ENCODE measurements at places on chromosomes 6 and 20.

DNA sequence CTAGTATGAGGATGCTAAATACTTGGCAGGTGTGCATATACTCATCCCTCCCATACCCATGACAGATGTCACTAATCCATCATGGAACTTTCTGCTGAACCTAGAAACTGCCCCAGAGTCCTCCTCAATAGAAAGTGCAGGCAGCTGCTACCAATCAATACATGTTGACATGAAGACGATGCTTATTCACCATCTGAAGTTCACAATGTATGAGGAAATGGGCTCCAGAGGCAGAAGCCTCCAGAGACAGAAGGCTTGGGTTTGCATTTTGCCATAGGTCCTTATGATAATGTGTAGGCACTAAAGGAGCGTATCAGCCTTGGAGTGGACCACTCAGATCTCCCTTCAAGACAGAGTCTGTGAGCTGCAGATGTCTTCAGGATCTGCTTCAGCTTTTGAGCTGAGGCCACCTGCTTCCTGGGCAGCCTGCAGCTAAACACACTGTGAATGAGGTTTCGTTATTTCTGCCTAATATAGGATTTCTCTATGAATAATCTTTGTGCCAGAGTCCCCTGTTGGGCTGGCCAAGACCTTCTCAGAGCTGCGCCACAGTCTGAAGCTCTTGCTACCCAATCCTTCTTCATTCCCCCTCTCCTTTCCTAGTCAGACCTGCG lies 7.5 kb upstream of the KIAA1755 start:
- no peak for DNase-seq

- DNase-seq, result no peak
These were observed 119.9 kb downstream of the UST start for GRCh38 chr6:148866657-148867268.

DNA sequence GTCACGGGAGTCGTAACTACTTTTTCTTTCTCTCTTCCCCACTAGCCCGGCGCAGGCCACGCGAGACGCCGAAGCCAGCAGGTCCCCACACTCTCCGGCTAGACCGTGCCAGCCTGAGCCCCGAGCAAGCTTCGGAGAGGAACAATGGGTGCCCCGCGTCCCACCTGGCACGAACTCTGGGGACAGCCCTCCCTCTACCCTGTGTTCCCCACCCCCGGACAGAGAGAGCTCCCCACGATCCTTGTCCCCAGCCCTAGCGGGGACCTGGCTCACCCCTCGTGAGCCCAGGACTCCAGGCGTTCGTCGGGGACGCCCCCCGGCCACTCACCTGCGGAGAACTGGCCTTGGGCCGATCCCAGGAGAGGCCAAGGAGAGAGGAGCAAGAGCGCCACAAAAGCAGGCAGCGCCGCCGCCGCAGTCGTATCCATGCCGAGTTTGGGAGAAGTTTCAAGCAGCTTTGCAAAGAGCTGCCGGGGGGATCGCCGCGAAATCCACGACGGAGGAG lies 416 bp downstream of the PTPRK start:
- DNase-seq, result no peak

DNA sequence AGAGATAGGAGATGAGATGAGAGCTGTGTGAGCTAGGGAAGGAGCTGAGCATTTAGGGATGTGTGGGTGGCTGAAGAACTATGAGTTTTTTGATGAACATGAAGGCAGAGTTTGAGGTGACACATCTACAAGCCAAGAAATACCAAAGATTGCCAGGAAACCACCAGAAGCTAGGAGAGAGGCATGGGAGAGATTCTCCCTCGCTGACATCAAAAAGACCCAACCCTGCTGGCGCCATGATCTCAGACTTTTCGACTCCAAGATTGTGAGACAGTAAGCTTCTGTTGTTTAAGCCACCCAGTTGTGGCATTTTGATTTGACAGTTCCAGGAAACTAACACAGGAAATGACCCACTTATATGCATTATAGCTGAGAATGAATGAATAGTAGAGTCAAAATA lies 790.9 kb downstream of the TFAP2A start:
- no peak for DNase-seq

DNA sequence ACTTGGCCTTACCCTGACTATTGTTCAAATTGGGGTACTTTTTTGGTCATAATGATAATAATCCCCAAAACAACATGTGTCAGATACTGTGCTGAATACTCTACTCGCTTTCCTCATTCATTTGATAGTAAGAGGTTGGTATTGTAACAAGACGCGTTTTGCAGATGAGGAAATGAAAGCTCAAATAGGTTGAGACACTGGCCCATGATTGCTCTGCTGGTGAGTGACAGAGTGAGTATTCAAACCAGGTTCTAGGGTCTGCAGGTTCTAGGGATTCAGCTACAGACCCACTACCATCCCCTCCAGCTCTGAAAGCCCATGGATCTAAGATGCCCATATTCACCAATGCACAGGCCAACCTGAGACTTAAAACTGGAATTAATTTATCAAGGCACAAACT lies 1.3 kb upstream of the ENPP4 start:
- no peak for DNase-seq

GRCh38 chr6:88208726-88209125 lies 42.6 kb upstream of the CNR1 start:
- no peak for DNase-seq

DNA sequence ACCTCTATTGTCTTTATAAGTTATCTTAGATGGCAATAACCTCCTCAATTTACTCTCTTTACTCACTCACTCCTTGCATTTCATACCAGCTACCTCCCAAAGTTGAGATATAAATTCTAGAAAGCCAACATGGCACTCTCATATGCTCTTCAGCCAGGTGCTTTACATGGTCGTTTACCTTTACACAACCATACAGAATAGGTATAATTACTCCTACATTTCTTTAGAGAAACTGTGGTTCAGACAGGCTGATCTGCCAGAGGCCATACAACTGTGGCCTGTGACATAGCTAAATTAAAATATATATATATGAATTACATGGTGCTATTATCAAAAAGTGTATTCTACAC lies 45.7 kb downstream of the HBS1L start:
- no peak for DNase-seq

DNA sequence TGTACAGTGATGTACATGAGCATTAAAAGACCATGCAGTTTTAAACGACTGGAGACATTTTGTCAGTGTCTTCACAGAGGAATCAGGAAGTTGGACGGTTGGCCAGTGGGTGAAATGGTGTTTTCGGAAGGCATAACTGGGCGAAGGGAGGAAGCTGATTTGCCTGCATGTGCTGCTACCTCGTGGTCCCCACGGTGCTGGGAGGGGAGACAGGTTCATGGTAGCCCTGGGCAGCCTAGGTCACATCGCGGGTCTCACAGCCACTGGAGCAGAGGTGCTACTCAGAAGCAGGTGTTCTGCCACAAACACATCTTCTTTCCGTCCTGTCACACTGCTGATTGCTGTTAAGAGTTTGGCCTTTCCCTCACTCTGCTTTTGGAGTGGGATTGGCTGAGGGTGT lies 35.2 kb downstream of the HIVEP1 start:
- no peak for DNase-seq

DNA sequence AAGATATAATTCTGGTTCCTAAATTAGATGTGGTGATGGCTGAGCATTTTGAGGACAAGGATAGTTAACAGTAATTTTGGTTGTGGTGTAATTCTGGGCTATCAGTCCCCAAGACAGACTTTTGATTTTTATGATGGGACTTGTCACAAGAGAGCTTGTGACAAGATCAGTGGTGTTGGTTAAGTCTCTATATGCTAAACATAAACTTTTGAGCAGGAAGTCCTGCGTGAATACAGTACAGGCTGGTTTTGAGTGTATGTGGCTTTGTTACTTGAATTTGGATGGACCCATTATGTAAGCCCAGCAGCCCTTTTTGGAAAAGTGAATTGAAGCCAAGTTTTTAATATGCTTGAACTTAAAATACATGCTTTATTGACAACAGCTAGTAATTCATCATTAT lies 38.9 kb downstream of the HECA start:
- DNase-seq, result no peak

DNA sequence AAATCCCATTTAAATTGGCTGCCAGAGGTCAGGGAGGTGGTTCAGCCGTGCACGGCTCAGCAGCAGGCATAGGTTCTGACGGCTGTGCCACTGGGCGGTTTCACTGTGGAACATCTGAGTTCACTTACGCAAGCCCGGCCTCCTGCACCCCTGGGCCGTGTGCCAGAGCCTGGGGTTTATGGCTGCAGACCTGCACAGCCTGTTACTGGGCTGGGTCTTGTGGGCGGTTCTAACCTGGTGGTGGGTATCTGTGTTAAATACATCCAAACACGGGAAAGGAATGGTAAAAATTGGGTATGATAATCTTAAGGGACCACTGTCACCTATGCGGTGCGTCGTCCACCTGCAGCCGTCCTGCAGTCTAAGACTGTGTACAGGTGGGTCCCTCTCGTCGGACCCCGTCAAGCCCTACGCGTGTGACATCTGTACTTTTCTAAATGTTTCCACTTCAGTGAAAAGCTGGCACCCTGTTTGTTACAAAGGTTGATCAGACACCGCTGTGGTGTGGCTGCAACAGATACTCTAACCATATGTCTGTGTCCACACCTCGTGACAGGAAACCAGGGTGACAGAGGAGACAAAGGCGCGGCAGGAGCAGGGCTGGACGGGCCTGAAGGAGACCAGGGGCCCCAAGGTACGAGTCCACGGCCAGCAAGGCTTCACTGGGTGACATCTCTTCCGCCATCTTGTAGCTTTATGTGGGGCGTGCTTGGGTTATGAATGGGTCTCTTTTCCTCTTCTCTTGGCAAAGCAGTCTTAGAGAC lies 21.5 kb downstream of the COL9A3 start:
- DNase-seq, result no peak

DNA sequence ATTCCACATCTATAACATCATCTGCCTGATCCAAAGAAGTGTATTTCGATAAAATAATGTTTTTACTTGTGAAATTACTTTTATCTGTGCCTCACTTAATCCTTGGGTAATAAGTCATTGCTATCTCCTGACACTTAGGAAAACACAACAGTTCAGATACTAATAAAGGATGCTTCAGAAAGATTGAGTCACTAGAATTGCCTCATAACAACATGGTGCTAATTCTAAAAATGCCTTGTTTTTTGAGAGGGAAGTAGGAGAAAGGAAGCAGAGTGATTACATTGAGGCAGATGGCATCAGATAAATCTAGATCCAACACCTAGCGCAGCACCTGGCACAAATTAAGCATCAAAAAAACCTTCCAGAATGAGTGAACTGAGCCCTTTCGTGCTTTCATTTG lies 69.0 kb downstream of the NCOA7 start:
- DNase-seq, result no peak

DNA sequence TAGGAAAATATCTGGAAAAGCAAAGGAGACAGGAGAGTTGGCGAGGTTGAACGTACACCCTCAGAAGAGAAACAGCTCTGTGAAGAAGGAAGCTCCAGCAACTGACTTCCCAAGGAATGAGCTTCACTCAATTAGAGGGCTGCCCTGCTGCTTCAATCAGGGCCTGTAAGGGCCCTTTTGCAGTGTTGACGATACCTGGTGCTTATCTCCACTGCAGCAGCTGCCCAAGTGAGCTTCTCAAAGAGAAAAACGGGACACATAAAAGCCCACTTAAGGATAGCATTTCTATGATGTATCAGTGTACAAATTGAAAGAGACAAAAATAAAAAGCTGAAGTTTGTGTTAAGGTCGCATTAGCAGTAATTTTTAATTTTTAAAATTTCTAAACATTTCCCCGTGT lies 16.4 kb downstream of the SEC63 start:
- no peak for DNase-seq

DNA sequence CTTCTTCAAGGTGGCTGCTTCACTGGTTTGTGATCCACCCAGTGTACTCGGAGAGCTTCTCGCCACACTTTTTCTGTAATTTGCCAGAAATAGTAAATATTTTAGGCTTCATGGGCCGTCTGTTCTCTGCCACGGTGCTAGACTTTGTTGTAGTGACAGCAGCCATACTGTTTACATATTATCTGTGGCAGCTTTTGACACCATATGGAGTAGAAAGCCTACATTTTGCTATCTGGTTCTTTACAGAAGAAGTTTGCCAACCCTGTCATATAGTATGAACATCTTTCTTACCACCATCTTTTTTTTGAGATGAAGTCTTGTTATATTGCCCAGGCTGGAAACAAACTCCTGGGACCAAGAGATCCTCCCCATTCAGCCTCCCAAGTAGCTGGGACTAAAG lies 32.5 kb downstream of the FAM209B start:
- no peak for DNase-seq

DNA sequence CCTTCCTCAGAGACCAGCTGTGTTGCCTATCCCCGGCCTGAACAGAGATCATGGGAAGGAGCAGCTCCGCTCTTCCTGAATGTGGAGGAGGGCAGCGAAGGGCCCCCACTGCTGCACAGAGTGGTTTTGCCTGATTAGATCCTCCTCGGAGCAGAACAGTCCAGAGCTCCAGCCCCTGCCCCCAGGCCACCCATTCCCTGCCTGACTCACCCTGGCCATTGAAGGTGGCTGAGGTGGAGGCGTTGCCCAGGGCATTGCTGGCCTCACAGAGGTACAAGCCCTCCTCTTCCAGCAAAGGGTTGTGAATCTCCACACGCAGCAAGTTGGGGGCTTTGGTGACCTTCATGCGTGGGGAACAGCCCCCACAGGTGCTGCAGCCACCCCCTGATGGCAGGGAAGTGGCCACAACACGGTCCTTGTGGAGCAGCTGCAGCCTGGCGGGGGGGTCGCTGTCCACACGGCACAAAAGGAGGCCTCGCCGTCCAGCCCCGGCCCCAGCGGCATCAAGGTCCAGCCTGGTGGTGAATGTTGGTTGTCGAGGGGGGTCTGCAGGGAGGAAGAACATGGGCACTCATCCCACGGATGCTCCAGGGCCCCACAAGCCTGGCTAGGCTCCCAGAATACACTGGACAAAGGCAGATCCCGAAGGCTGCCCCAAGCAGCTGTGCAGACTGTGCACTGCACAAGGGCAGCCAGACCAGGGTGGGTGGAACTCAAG lies 14.7 kb downstream of the SIGLEC1 start:
- no peak for DNase-seq

GRCh38 chr6:170280689-170281045 lies 10.2 kb downstream of the DLL1 start:
- no peak for DNase-seq

DNA sequence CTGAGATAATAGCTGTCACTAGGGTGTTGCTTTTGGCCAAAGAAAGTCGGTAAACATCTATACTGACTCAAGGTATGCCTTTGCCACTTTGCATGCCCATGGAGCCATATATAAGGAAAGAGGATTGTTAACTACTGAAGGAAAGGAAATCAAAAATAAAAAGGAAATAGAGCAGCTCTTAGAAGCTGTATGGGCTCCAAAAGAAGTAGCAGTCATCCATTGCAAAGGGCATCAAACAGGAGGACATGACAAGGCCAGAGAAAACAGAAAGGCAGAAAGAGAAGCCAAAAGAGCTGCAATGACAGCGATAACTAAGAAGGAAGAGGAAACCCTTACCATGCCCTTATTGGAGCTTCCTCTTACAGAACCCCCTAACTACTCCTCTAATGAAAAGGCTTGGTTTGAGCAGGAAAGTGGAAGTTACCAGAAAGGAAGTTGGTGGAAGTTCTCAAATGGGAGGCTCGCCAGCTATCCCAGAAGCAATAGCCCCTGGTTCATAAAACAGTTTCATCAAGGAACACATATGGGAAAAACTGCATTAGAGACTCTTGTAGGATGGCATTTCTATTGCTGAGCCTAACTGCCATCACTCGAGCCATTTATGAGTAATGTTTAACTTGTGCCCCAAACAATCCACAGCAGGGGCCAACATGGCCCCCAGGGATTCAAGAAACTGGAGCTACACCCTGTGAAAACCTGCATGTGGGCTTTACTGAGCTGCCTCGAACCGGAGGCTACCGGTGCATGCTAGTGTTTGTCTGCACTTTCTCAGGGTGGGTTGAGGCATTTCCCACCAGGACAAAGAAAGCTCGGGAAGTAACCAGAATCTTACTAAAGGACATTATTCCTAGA lies 7.0 kb downstream of the IL22RA2 start:
- DNase-seq, result no peak

- no peak for DNase-seq
These were observed 24.6 kb downstream of the CYP24A1 start for GRCh38 chr20:54148947-54149764.
